ENCODE measurements at places on chromosomes 6 and 20.

GRCh38 chr6:133704371-133704770, 184.5 kb upstream of the TCF21 start:
- no peak for DNase-seq

DNA sequence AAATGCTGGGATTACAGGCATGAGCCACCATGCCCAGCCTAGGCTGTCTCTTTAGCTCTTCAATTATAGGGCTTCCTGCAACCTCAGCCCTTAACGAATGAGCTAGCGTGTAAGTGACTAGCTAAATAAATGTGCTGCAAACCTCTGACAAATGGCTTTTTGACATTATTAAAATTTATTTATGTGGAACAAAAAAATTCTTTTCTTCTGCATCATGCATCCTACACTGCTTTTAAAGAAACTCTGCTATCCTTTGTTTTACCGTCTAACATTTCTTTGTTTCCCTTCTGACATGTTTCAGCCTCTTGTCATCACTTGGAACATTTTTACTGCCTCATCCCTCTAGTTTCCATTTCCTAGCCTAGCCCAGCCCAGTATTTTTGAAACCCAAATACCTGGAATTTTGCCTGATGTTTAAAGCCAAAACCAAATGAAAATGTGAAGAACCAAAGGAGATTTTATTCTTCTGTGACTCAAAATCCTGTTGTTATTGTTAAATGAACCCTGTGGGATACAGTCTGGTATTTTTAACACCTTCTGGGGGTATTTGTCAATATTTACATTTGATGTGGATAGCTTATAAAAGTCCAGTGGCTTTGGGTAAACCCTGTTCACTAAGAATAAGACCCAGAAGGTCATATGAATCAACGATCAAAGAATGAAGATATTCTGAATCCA, 9.5 kb downstream of the NT5E start:
- no peak for DNase-seq

DNA sequence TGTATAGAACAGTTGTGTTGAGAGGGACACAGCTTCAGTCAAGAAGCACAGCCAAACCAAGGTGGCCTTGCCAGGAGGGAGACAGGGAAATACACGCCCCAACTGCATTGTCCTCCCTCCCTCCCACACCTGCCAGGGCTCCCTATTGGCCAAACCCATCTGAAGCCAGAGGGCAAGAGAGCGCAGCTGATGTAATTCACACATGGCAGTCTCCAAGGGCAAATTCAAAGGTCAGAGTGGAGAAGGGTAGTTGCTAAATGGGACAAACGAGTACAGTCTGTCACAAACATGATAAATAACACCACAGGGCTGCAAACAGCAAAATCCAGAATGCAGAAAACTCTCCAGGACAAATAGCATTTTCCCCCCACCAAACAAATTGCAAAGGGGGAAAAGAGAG, 23.2 kb upstream of the PPP1R16B start:
- no peak for DNase-seq

DNA sequence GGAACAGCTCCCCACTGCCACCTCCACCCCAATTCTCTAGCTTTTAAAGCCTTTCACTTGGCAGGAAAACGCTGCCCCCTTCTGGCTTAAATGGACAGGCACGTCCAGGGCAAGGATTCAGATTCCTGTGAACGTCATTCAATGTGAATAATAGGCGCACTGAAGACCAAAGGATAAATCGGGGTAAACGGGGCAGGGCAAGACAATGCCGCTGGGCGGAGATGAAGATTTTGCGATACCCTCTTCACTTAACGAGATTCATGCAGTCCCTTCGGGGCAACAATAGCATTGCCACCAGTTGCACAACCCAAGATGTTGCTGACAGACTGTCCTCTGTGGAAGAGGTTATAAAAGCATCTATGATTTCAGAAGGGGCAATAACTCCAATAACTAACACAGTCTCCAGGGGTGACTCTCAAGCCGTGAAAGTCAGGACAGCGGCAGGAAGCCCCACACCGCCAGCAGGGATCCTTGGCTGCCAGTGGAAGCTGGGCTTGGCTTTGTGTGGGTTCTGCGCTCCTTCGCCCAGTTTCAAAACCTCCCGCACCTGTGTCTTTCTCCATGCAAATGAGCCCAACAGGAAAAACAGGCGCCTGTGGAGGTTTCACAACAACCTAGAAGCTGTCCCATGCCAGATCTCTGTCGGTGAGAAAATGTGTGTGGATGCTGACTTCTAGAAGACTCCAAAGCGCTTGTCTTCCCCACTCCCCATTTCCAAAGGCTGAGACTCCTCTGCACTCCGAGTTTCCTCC, 291.8 kb downstream of the BMP7 start:
- DNase-seq, result peak; percentile 69

DNA sequence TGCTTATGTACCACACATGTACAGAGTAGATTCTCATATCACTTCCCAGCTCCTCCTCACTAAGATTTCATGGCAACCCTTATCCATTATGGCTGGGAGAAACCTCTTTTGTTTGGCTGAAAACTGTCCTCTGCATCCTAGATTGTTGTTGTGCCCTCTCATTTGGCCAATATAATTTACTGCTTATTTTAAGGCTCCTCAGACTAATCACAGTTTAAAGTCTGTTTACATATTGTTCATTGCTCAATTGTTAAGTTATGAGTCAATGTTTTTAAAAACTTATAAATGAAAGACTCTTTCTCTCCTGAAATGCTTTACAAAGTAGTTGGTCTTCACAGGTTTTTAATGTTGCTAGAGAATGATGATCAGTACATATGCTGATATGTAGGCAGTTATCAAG, 57.3 kb downstream of the FAM83B start:
- no peak for DNase-seq

GRCh38 chr6:5626727-5627426, 365.6 kb downstream of the FARS2 start:
- DNase-seq, result no peak

GRCh38 chr6:1392813-1393640, 3.7 kb downstream of the FOXF2 start:
- DNase-seq, result no peak

DNA sequence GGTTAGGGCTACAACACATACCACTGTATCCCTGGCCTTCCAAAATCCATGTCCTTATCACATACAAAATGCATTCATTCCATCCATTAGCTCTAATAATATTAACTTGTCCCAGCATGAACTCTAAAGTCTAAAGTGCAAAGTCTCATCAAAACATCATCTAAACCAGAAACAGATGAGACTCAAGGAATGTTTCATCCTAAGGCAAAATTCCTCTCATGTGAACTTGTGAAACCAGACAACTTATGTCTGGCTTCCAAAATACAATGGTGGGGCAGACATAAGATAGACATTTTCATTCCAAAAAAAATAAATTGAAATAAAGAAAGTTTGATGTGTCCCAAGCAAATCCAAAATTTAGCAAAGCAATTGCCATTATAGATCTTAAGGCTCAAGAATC, 257.4 kb downstream of the HTR1B start:
- no peak for DNase-seq

Data from left kidney (tissue), 8 donors.